ENCODE measurements at places on chromosomes 7 and 10. TPM values are rescaled to one million over a fixed set of nuclear protein-coding genes. Genes with fewer than 3 reads are reported as not detected.
A peak's percentile ranks its signal among the peaks of the same experiment; 100 is the strongest.

ERVW-1 gene
- not detected for total RNA-seq

GPR26 gene
- total RNA-seq: not detected

DLX5 gene
- not detected for total RNA-seq

CLDN4 gene
- total RNA-seq: not detected

FAM131B gene
- not detected for total RNA-seq

DNA sequence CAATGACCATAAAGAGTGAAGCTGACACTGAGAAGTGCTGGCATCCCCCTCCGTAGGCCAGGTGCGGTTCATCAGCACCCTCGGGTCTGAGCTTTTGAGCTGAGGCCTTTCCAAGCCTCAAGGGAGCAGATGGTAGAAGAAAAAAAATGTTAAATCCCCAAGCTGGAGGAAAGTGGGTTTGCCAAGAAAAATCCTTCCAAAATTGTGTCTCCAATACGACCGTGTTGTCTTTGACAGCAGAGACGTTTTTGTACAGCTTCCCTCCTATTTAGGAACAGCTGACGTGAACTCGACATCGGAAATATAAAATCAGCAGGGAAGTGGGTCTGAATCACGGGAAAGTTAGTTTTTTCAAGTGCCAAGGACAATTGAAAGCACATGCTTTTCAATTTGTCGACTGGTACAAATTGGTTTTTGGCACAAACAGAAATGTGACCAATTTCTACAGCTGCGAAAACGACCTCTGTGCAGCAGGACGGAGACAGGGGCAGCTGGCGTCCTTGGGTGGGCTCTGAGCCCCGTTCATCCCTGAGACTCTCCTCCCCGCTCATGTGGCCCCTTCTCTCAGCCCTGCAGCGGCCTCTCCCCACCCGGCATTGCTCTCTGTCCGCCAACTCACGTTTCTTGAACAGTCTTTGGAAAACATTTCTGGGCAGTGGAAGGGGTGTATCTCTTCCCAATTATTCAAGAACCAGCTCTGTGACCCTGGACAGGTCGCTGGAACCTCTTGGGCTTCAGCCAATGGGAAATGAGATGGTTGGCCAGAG is 89.9 kb downstream of the PAXIP1 start:
- no peak for DNase-seq
- no peak overlapping the region for H3K27ac ChIP-seq
- no peaks in the 10 kb centered on the region for H3K4me1 ChIP-seq

DNA sequence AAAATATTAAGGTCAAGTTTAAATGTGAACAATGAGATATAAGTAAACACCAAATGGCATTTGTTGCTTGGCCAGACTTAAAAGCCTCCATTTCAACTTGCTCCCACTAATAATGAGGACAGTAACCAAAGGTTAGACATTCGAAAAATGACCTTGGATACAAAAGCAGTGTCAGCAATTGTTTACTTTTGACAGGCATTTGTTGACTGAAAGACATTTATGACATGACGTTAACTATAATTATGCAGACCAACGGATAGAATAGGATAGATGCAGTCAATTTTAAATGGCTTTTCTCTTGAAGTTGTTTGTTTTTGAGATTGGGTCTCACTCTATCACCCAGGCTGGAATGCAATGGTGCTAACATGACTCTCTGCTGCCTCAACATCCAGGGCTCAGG is 6.3 kb upstream of the WNT16 start:
- no peaks in the 10 kb centered on the region for H3K36me3 ChIP-seq
- no peak overlapping the region for H3K4me3 ChIP-seq
- H3K4me1 ChIP-seq: no peaks in the 10 kb centered on the region
- no peaks in the 10 kb centered on the region for H3K27me3 ChIP-seq
- no peak overlapping the region for H3K27ac ChIP-seq
- no peak for DNase-seq

DNA sequence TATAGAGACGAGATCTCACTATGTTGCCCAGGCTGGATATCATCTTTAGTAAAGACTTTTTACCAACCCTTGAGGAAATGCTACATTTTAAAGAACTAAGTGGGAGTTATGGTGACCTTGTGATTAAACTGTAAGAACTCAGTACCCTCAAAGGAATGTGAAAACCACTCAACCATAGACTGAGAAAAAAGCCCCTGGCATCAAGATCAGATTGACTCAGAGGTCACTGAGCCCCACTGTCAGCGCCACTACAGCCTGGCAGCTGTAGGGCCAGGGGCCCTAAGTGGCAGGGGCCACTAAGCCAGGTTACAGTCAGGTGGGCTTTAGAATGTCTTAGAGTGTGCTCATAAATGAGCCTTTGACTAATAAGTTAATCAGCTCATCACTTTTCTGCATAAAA is 55.9 kb downstream of the APBB1IP start:
- no peak overlapping the region for H3K27ac ChIP-seq
- H3K36me3 ChIP-seq: peaks cover 62% of the 10 kb centered on the region
- H3K4me1 ChIP-seq: no peaks in the 10 kb centered on the region
- H3K27me3 ChIP-seq: no peaks in the 10 kb centered on the region

DNA sequence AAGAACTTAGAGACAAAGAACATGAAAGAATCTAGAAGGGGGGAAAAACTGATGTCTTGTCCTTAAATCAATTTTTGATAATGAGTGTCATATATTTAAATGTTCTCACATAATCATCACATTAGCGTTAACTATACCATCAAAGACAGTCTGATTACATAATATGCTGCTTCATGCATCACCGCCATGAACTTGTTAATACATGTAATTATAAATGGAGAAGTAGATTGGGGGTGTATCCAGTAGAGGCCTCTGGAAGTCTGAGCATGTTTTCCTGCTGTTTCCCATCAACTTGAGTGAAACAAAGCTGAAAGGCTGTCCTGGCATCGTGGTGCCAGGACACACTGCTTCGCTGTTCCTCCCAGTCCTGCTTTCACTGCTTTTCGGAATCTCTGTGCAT is 48.2 kb downstream of the PRLHR start:
- peaks cover 5% of the 10 kb centered on the region for H3K27me3 ChIP-seq
- no peak for DNase-seq
- H3K4me3 ChIP-seq: no peak overlapping the region
- H3K27ac ChIP-seq: no peak overlapping the region

DNA sequence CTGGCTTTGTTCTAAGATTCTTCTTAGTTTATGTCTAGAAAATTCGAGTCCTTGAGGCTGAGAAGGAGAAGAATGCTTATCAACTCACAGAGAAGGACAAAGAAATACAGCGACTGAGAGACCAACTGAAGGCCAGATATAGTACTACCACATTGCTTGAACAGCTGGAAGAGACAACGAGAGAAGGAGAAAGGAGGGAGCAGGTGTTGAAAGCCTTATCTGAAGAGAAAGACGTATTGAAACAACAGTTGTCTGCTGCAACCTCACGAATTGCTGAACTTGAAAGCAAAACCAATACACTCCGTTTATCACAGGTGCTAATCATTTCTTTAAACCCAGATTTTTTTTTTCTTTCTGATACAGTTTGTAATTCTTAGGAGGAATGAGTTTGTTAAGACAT is 6.7 kb downstream of the CEP55 start:
- H3K36me3 ChIP-seq: no peaks in the 10 kb centered on the region
- no peak for DNase-seq
- no peak overlapping the region for H3K27ac ChIP-seq
- no peaks in the 10 kb centered on the region for H3K27me3 ChIP-seq
- no peaks in the 10 kb centered on the region for H3K4me1 ChIP-seq

DNA sequence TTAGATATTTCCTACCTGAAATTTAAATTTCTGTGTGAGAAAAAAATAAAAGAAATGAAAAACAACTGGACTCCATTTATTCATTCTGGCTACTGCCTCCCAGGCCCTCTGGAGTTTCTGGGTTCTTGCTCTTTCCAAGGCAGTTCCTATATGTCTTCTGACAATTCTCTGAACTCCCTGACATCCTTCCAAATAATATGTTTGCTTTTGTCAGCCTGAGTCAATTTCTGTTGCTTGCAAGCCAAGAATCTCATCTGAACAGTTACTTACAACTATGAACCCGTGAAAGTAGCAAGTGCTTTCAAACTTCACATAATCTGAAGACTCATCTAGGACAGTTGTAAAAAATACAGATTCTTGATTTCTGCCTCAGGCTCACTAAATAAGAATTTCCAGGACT is 216.7 kb upstream of the NPVF start:
- no peak for DNase-seq
- no peak overlapping the region for H3K4me3 ChIP-seq
- H3K27me3 ChIP-seq: no peaks in the 10 kb centered on the region
- H3K27ac ChIP-seq: no peak overlapping the region

DNA sequence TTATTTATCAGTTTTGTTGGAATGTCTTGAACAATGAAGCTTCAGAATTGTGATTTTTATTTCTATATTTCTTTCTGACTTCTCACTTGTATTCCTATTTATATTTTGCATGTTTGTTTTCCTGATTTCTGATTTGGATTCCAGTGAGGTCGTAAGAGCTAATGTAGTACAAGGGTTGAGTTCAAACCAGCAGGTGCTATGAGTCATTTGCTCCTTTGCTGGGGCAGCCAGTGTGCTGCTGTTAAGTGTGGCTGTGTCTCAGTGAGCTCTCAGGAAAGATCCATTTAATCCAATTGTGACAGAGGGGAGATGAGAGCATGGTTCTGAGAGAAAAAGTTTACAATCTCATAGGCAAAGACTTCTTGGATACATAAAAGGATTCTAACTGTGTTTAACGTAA is 48.6 kb downstream of the MCU start:
- H3K27ac ChIP-seq: no peak overlapping the region
- H3K27me3 ChIP-seq: no peaks in the 10 kb centered on the region
- no peak overlapping the region for H3K4me3 ChIP-seq
- no peaks in the 10 kb centered on the region for H3K4me1 ChIP-seq

GRCh38 chr7:73717991-73718405 is 1.5 kb downstream of the STX1A start:
- H3K27me3 ChIP-seq: no peaks in the 10 kb centered on the region
- peak; percentile 42 for DNase-seq
- no peaks in the 10 kb centered on the region for H3K36me3 ChIP-seq
- H3K4me1 ChIP-seq: peaks cover 22% of the 10 kb centered on the region
- H3K4me3 ChIP-seq: peak overlapping the region; percentile 68
- H3K27ac ChIP-seq: no peak overlapping the region

GRCh38 chr7:145795132-145795531 is 321.5 kb upstream of the CNTNAP2 start:
- no peaks in the 10 kb centered on the region for H3K4me1 ChIP-seq
- no peaks in the 10 kb centered on the region for H3K36me3 ChIP-seq
- no peak overlapping the region for H3K27ac ChIP-seq
- H3K27me3 ChIP-seq: no peaks in the 10 kb centered on the region
- DNase-seq: no peak

GRCh38 chr7:13851736-13852135 is 137.7 kb downstream of the ETV1 start:
- H3K4me3 ChIP-seq: no peak overlapping the region
- no peak for DNase-seq
- no peaks in the 10 kb centered on the region for H3K27me3 ChIP-seq
- H3K4me1 ChIP-seq: peaks cover 18% of the 10 kb centered on the region

- H3K36me3 ChIP-seq: no peaks in the 10 kb centered on the region
- H3K27me3 ChIP-seq: no peaks in the 10 kb centered on the region
- no peak overlapping the region for H3K4me3 ChIP-seq
- peaks cover 6% of the 10 kb centered on the region for H3K4me1 ChIP-seq
- H3K27ac ChIP-seq: no peak overlapping the region
- DNase-seq: no peak
These were observed 2.8 kb downstream of the STK32C start for GRCh38 chr10:132304756-132305509.

- no peak overlapping the region for H3K4me3 ChIP-seq
- no peaks in the 10 kb centered on the region for H3K27me3 ChIP-seq
- DNase-seq: no peak
- peak overlapping the region; percentile 60 for H3K27ac ChIP-seq
These were observed 135.8 kb downstream of the ARID5B start for GRCh38 chr10:62037166-62037831.

GRCh38 chr10:137031-137430 is 1.8 kb downstream of the ZMYND11 start:
- DNase-seq: peak; percentile 34
- no peaks in the 10 kb centered on the region for H3K36me3 ChIP-seq
- H3K27ac ChIP-seq: no peak overlapping the region
- no peaks in the 10 kb centered on the region for H3K27me3 ChIP-seq

GRCh38 chr10:75265856-75266255 is 30.1 kb upstream of the COMTD1 start:
- H3K27me3 ChIP-seq: no peaks in the 10 kb centered on the region
- no peak overlapping the region for H3K27ac ChIP-seq
- H3K36me3 ChIP-seq: no peaks in the 10 kb centered on the region
- no peaks in the 10 kb centered on the region for H3K4me1 ChIP-seq
- H3K4me3 ChIP-seq: no peak overlapping the region
- DNase-seq: no peak

DNA sequence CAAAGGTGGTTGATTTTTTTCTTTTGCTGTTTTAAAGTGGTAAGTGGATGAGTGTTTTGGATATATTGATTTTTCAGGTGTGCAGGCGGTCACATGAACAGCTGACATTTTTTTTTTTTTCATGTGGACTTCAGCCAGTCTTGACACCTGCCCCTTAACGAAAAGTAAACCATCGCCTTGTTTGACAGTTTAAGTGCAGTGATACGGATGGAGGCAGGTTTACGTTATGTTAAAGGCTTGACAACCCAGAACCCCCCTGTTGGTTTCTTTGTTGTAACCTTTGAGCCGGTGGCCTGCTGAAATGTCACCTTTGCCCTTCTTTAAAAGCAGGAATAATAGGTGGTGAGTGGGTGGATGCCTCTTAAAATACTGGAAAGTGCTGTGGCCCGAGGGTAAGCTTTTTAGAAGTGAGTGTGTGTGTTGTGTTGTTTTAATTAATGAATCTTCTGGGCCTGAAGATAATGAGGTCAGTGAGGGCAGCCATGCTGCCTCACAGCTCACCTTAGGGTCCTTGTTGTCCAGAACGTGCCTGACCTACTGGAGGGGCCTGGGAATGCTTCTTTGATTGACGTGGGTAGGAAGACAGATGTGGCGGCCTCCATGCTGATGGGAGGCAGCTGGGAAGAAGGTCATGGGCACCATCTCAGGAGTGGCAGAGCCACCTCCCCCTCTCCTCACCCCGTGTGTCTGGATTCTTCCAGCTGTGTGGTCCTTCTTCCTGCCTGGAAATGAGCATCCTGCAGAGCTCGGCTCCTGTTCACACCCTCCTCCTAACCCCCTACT is 69.8 kb downstream of the TCF7L2 start:
- no peak for DNase-seq
- H3K36me3 ChIP-seq: no peaks in the 10 kb centered on the region
- no peaks in the 10 kb centered on the region for H3K27me3 ChIP-seq
- no peaks in the 10 kb centered on the region for H3K4me1 ChIP-seq
- H3K27ac ChIP-seq: no peak overlapping the region
- no peak overlapping the region for H3K4me3 ChIP-seq

- H3K27me3 ChIP-seq: no peaks in the 10 kb centered on the region
- no peaks in the 10 kb centered on the region for H3K36me3 ChIP-seq
- no peak for DNase-seq
These were observed 215.1 kb downstream of the FOXP2 start for GRCh38 chr7:114629762-114630161.

GRCh38 chr7:2301511-2301863 is 12.8 kb downstream of the SNX8 start:
- no peaks in the 10 kb centered on the region for H3K27me3 ChIP-seq
- H3K4me3 ChIP-seq: no peak overlapping the region
- no peak for DNase-seq

- no peaks in the 10 kb centered on the region for H3K36me3 ChIP-seq
- no peak overlapping the region for H3K27ac ChIP-seq
- no peaks in the 10 kb centered on the region for H3K27me3 ChIP-seq
These were observed 21.5 kb downstream of the CLDN12 start for GRCh38 chr7:90424720-90425119.
